ENCODE measurements at places on chromosomes 6 and 20.
A peak's percentile ranks its signal among the peaks of the same experiment; 100 is the strongest.

- no peak for ATAC-seq
Observed at GRCh38 chr6:108951351-108951953, 103.2 kb downstream of the ARMC2 start.

- ATAC-seq, result no peak
Observed at GRCh38 chr20:19785173-19785982, 27.3 kb downstream of the RIN2 start.

DNA sequence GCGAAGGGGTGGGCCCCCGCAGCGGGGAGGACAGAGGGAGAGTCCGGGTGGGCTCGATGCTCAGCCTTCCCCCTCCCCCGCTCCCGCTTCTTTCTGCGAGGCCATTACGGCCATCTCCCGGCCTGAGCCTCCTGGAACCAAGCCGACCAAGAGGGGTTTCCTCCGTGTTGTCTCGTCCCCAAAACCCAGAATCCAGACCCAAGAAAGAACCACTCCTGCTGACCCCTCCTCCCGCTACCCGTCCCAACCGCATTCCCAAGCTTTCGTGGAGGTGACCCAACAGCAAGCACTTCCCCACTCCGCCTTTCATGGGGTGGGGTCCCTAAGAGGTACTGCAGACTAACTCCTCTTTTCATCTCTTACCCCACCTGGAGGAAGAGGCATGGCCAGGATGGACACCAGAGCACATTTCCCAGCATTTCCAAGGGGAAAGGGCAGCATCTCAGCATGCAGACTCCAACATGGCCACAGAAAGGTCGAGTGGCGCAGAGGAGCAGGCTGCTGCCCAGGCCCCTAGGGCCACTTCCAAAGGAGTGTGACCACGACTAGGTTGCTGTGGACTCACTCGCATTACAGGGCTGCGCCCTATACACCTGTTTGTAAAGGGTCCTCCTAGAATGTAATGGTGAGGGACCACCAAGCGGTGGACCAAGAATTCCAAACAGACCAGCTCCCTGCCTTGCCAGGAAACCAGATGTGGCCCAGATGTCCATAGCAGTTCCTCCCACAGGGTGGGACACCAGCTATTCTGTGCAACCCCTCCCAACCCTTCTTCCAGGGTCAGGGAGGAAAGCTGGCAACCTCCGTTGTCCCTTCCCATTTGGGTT is 53.4 kb downstream of the MRPL14 start:
- no peak for ATAC-seq

GRCh38 chr6:47134476-47135189 is 92.5 kb upstream of the ADGRF1 start:
- no peak for ATAC-seq

DNA sequence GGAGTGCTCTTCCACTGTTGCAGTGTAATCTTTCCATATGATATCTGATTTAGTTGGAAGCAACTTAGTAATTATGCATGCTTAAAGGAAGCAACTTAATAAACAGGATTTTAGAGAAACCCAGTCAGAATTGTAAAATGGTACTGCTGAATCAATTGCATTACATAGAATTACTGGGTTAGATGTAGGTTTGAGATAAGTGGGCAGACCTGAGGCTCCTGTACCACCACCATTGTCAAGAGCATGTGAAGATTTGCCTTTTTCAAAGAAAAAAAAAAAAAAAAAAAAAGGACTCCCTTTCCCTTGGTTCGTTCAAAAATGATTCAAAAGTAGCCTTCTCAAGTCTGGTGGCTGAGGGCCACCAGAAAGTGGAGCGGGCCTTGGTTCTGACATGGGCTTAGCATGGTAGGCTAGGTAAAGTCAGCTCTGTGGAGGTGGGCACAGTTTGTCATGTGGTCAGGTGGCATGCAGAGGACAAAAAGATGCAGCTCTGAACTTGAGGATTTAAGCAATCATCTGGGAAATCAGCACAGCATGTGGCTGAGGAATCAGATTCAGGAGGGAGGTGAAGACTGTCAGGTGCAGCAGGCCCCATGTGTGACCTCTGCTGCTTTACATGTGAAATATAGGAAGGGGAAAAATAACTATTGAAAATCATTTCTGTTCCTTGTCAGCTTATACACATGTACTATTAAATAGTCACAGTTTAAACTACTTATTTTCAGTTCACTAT is 32.4 kb downstream of the ARID1B start:
- ATAC-seq, result peak; percentile 25

GRCh38 chr20:33649201-33649681 is 12.9 kb upstream of the C20orf144 start:
- ATAC-seq, result no peak

DNA sequence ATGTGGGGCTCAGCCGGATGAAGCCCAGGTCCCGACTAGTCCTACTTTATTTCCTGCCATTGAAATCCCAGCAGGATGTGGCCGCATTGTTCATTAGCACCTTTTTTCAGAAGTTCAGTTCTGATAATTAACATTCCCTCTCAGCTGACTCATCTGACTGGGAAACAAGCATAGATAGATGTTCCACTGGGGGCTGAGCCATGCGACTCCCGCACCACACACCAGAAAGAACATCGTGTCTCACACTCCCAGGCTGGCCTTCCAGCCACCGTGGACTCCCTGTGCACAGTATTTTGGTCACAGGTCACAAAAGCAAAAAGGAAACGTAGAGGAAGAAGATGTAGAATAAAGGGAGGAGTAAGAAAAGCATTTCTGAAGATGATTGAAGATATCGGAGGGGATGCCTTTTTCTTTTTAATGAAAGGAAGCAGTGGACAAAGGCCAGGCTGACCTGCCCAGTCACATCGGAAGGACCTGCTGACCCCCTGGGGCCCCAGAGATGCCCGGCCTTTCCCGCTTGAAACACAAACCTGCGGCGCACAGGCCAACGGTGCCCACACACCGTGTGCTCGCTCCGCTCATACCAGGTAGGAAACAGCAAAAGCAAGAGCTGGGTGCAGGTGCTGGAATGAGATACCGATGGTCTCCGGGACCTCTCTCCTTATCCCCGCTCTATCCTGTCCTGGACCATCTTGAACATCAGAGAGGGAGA is 11.8 kb downstream of the RPS6KA2 start:
- ATAC-seq, result no peak

- ATAC-seq, result no peak
Observed at GRCh38 chr20:19368351-19368750, 155.9 kb downstream of the SLC24A3 start.

- ATAC-seq, result no peak
Observed at GRCh38 chr20:2397595-2398145, 17.0 kb downstream of the TGM6 start.

GRCh38 chr6:118017301-118017848 is 110.3 kb downstream of the SLC35F1 start:
- no peak for ATAC-seq

- ATAC-seq, result no peak
Observed at GRCh38 chr6:132733283-132733682, 19.4 kb upstream of the VNN1 start.

DNA sequence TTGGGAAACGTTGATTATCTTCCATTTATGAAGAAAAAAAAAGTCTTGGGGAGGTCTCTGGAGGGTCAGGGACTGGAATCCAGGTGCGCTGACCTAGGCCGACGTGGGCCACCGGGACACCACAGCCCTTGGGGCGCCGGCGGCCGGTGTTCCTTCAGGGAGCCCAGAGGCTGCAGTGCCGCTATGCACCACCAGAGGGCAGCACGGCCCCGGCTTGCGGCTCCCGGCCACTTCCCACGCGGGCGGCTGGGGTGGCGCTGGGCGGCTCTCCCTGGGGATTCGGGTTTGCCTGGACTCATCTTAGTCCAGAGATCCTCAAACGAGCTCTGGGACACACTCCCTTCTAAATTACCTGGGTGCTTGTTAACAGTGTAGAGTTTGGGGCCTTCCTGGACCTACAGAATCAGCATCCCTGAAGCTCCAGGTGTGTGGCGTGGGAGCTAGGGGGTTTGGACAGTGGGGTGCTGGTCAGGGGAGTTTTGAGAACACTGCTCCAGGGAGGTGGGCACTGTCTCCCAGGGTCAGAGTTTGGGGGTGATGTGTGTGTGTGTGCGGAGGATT is 23.0 kb upstream of the GTSF1L start:
- ATAC-seq, result no peak

All from activated CD4-positive, CD25-positive, alpha-beta regulatory T cell treated with anti-CD3 and anti-CD28 coated beads, Interleukin-2, amount 50 U/mL, for 24 hours (primary cell).